Endothelial cell (in vitro differentiated cells): ENCODE measurements at places on chromosomes 2 and 18.

DNA sequence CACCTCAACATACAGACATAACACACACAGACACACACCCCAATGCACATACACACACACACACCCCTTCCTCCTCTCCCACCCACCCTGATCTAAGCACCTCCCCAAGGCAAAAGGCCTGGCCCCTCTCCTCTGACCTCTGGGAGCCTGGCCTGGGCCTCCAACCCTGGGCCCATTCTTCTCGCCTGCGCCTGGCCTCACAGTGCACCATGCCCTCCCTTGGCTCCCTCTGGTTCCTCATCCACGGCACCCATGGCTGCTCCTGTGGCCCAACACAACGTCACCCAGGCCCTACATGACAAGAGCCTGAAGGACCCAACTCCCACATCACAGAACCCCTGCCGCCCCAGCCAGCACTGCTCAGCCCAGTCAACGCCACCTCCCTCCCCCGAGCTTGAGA lies 281.3 kb downstream of the CELF4 start:
- no peak for DNase-seq

GRCh38 chr2:218003981-218004419 lies 1.2 kb upstream of the TNS1 start:
- DNase-seq: no peak

GRCh38 chr18:63970809-63971205 lies 926 bp downstream of the SERPINB8 start:
- peak; percentile 19 for DNase-seq

DNA sequence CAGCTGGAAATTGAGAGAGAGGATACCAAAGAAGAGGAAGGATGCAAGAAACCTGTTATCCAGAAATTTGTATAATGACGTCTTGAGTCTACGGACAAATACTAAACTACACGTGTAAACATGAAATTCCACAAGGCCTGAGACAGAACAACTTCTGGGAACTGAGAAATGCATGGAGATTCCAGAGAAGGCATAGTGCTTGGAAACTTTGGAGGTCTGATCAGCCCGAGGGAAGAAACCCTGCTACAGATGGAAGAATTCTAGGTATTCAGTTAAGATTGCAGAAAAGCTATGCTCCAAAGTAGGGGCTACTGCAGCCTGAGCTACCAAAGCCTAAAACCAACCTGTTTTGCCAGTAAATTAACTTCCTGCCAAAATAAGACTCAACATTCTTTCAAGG lies 120.4 kb downstream of the PDCL3 start:
- no peak for DNase-seq

DNA sequence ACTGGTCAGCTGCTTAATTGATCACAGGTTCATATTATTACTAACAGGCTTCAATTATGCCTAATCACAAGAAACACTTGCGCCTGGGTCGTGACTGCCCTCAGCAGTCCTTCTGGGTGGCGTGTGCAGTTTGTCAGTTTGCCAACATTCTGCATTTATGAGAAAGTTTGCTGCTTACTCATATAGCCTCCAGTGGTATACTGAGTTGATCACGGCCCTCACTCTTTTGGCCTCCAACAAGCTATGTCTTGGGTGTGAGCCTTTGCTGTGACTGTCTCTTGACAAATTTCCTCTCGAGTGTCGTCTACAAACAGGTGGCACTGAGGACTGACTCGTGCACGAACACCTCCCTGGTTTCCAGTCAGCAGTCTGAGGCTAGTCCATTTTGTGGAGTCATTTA lies 27.3 kb downstream of the DCDC2C start:
- no peak for DNase-seq

- DNase-seq: no peak
Observed at GRCh38 chr18:74153377-74153776, 5.1 kb downstream of the TIMM21 start.
